NK-92 treated with Interleukin-12 subunit alpha and Interleukin-12 subunit beta, amount 100 ng/mL, for 24 hours (cell line): ENCODE measurements at places on chromosomes 1 and 21.

GRCh38 chr21:33124889-33125288 lies 54.9 kb downstream of the OLIG1 start:
- no peak for DNase-seq

DNA sequence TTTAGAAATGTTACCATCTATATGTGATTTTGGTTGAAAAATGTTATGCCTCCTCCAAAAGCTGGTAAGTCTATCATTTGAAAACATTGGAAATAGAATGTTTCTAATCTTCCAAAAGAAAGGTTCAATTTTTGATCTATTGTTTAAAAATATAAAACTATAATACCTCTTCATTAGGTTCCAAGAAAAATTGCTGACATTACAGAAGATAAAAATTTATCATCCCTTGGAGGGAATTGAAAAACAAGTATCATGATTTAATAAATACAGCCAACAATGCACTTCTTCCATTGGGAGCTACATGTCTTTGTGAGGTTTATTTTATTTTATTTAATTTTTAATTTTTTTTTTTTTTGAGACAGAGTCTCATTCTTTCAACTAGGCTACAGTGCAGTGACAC lies 148.5 kb downstream of the PIK3R3 start:
- no peak for DNase-seq

DNA sequence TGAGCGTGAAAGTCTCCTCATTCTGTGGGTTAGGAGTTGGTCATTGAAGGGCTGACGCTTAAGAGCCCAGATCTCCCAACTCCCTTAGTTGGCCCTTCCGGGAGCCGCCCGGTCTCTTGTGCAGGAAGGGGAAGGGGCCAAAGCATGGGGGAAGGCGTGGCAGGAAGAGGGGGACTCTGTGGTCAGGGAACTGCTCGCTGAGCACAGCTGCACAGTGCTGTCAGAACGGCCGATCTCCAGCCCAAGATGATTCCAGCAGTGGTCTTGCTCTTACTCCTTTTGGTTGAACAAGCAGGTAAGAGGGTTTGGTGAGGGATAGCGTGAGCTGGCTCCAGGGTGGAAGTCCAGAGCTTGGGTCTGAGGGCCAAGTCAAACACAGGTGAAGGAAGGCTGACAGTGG lies at the start of gene FCER1G:
TSS of gene FCER1G (plus strand) at position 220 of the 400 bp plus-strand sequence. CDS start at position 247, 27 bp downstream.
- no peak for DNase-seq

DNA sequence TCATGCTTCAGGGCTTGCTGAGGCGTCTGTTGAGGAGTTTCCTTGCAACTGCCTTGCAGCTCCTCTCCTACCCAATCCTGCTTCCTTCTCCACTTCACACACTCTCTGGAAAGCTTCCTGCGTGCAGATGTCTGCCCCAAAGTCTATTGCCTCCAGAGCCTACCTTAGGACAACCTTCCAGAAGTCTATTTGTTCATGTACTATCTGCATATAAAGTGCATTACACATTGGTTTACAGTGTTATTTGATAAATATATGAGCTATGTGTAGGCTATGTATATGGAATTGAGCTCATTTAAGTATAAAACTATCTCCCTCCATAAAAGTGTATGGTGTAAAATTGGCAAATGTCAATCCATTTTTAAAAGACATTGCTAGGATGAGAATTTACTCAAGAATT lies 9.8 kb downstream of the PTGFR start:
- no peak for DNase-seq

DNA sequence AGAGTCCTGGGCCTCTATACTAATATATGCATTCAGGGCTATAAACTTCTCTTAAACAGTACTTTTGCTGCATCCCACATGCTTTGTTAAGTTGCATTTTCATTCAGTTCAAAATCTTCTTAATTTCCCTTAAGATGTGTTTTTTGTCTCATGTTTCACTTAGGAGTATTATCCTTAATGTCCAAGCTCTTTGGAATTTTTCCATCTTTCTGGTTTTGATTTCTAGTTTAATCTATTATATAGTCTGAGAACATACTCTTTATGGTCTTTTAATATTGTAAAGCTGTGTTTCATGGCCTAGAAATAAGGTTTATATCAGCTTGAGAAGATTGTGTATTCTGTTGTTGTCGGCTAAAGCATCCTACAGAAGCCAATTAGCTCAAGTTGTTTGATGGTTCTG lies 1041.8 kb downstream of the PLA2G4A start:
- no peak for DNase-seq

- DNase-seq: no peak
Observed at GRCh38 chr1:205521686-205522085, 17.2 kb downstream of the CDK18 start.

GRCh38 chr1:169234780-169235179 lies 128.3 kb downstream of the ATP1B1 start:
- no peak for DNase-seq

DNA sequence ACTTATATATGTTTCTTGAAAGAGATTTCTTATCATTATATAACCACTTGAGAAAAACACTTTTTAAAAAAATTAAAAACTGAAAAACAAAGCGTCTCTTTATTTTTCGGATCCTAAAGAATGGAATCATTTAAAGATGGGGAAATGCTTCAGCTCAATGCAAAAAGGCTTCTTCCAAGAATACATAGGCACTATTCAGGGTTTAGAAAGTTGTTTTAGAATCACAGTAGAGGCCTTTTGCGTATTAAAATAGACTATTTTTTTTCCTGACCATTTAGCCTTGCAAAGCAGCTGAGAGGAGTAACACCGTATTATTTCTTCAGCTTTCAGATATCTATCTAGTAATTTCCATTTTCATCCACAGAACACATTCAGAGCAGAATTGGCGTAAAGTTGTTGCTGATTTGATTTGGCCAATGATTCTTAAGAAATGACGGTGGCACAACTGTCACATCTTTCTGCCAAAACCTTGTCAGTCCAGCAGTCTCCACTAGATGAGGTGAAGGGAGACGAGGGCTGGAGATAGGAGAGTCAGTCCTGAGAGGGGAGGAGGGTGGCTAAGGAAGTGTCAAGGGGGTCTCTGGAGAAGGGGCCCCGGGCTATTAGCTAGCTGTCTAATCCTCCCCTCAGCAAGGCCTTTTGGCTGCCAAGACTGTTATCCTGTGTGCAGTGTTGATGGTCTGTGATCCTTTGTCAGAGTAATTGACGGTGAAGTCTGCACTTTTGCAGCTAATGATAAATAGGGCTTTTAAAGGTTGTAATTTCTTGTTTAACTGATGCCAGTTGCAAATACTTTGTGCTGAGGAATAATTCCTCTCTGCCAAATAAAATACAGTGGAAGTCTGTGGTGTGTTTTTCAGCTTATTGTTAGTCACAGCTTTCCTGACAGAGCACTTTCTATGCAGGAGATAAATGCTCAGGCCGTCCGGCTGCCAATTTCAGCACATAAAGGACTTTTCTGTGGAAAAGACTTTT lies 34.7 kb downstream of the PRRX1 start:
- no peak for DNase-seq

DNA sequence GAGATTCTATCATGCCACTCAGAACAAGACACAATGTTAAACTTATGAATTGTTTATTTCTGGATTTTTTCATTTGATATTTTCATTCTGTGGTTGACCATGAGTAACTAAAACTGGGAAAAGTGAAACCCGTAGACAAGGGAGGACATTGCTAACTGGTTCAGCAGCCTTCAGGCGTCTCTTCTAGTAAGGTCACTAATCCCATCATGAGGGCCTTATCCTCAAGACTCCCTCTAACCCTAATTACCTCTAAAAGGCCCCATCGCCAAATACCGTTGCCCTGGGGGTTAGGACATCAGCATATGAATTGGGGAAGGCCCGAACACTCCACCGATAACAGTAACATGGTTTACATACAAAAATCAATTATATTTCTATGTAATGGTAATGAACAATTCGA lies 247.6 kb downstream of the TM2D1 start:
- DNase-seq: no peak

GRCh38 chr1:245094092-245094491 lies 60.7 kb upstream of the KIF26B start:
- DNase-seq: no peak

DNA sequence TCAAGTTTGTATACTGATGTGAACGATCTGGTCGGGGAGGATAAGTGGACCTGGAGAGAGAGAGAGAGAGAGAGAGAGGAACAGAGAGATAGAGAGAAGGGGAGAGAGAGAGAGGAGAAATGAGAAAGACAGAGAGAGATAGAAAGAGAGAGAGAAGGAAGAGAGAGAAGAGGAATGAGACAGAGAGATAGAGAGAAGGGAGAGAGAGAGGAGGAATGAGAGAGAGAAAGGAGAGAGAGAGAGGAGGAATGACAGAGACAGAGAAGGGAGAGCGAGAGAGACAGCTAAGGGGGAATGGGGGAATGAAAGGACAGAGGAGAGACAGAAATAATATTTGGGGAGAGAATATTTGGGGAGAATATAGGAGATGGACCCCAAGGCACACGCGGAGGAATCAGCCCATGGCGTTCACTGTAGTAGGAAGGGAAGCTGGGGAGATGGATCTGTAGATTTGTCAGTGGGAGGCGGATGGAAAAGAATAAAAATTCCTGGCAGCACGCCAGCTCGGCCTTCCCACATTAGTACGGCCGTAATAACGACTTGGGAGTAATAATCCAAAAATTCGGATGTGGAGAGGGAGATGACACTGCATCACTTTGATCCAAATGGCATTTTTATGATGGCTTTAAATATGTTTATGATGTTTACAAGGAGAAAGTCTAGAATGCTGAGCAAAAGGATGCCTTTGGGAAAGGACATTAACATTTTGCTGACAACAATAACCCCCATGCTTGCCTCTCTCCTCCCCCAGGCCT lies 159.8 kb upstream of the KCNJ6 start:
- DNase-seq: no peak
